ENCODE measurements at places on chromosomes 5 and 9.
A peak's percentile ranks its signal among the peaks of the same experiment; 100 is the strongest.

GRCh38 chr9:128043467-128043868 lies 23.7 kb downstream of the NAIF1 start:
- DNase-seq = no peak

DNA sequence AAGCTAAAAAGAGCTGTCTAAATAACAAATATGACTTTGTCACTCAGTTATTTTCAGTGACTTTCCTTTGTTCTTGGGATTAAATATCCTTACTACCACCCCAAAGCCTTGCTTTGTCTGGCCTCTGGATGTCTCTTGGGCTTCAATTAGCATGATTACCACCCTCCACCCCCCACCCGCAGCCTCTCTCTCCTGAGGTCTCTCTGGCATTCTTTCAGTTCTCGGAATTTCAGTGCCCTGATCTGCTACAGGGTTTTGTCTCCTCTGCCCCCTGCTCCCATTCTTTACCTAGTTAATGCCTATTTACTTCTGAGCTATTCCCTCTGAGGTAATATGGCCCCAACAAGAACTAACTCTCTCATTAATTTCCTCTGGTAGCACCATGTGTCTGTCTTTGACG lies 376.4 kb downstream of the DEPDC1B start:
- DNase-seq = no peak

DNA sequence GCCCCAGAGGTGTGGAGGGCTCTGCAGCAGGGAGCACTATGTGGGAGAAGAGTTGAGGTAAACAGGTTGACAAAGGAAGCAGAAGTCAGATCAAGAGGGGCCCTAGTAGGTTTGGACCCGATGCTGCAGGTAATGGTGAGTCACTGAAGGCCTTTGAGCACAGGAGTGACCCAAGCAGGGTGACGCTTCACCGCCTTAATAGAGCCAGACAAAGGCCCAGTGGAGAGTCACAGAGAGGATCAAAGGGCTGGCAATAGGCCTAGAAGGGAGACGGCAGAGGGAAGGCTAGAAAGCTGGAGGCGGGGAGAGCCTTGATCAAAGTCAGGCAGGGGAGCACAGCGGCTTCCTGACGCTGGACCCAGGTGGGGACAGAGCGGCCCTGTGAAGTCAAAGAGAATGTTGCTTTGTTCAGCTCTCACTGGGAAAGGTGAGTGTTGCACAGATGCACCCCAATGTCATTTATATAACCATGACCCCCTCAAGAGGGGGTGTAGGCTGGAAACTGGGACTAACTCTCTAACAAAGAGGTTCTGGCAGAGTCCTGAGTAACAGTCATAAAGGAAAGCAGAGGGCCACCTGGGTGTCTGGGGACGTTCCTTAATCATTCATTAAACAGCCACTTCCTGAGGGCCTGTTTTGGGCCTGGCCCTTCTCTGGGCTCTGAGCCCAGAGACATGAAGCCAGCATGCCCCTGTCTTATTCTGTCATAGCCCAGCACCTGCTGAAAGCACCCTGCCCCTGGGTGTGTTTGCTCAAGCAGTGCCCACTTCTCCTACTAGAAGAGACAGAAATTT lies 9.8 kb upstream of the CPLX2 start:
- peak; percentile 5 for DNase-seq

- no peak for DNase-seq
Measured at GRCh38 chr5:109711673-109712072, 21.9 kb downstream of the MAN2A1 start.

GRCh38 chr9:89715318-89715858 lies 110.6 kb downstream of the GADD45G start:
- DNase-seq = no peak
